ENCODE measurements at places on chromosomes 1 and 21.

DNA sequence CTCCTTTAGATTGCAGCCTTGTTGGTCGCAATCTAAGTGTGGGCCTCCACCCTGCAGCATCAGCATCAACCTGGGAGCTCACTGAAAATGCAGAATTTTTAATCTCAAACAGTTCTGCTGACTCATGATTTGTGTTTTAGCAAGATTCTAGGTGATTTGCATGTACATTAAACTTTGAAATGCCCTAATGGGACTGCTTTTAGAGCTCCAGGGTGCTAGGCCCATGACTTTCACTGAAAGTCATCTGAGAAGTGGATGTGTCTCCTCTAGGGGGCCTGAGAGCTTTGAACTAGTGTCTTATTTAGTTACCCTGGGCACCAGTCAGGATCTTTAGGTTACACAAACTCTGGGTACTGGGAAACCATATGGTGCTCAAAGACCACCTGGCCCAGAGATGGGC is 9.0 kb downstream of the TRIM67 start:
- ATAC-seq = no peak

GRCh38 chr1:1058921-1059493 is 15.1 kb downstream of the RNF223 start:
- peak; percentile 51 for ATAC-seq

GRCh38 chr1:23209770-23210169 is 7.5 kb downstream of the HTR1D start:
- no peak for ATAC-seq

DNA sequence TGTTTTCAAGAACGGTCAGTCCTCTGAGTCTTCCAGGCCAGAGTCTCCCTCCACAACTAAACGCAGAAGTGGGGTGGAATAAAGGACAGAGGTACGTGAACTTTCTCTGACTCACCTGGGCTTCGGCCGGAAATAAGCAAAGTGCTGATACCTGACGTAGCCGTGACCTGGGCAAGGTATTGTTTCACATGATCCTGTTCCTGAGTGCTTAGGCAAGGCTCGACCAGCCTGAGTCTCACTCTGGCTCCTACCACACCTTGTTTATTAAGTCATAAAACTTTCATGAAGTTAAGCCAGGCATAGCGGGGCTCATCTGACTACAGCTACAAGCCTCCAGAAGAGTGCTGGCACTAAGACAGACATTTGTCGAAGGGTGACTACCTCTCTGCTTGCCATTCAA is 327.5 kb downstream of the SETD4 start:
- no peak for ATAC-seq

DNA sequence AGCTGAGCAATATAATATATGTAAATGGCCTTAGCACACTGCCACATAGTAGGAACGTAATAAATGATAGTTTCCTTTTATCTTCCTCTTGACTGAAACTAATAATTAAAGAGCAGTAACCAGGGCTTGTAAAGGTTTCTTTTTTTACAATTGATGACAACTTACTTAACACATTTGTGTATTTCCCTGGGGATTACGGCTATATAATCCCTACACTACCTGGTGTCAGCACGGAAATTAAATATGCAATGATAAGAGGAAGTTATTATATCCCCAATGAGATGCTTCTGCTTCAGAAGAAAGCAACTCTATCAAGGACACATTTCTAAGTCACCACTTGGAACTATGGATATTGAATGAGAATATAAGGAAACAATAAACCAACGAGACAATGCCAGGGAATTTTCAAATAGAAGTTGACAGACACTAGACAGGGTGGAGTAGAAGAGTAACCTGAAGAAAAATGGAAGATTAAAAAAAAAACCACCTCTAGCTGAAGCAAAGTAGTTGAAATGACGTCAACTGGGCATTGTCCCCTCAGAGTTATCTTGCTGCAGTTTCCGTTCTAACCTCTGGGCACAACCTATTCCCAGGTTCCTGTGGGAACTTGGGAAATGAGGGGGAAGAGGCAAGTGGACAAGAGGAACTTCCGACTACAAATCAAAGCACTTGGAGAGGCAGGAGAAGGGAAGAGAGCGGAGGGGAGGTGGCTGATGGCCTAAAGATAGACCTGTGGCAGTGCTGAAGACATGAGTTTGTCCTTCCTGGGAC is 66.5 kb downstream of the PLPP3 start:
- ATAC-seq = no peak

DNA sequence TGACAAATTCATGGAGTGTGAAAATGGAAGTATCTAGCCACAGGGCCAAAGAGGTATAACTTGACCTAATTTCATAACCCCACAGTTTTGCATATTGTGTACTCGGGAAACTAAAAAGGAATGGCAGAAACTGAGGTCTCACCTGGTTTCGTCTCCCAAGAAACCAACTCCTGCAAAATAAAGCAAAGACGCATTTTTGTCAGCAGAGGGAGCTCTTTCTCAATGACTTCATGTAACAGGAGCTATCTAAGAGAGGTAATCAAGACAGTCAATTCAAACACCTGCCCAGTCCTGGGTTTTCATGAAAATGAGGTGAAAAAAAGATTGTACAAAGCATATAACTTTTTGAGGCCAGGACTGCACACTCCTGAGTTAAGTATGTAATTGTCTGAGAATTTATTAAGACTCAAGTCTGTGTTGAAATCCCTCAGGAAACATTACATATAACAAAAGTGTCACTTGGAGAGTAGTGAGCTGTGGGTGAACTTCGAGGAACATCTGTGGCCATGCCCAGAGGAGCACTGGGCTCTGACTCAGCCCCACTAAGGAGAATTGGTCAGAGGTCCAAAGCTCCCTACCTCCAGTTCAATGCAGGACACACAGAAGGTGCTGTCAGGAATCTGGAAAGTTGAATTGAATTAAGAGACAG is 17.6 kb downstream of the FCRL4 start:
- ATAC-seq = peak; percentile 37

- ATAC-seq = no peak
These were observed 240.2 kb upstream of the PTBP2 start for GRCh38 chr1:96481409-96481808.

GRCh38 chr1:52503706-52504105 is 49.2 kb downstream of the TUT4 start:
- no peak for ATAC-seq

DNA sequence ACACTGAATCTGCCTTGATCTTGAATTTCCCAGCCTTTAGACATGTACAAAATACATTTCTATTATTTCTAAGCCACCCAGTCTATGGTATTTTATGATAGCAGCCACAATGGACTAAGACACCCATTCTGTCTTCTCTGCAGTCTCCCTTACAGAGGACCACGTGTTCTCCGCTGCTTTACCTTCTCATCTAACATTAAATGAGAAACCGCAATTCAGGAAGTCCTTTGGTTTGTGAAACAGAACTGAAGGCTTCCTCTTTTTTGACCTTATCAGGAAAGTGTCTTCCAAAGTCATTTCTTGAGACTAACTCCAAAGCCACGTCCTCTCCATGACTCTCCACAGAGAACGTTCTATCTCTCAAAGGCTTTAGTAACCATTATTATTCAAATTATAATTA is 560.1 kb downstream of the OMA1 start:
- ATAC-seq = peak; percentile 88

GRCh38 chr1:54274881-54275280 is 74.9 kb downstream of the MRPL37 start:
- ATAC-seq = no peak

- ATAC-seq = no peak
These were observed 194.3 kb upstream of the GREM2 start for GRCh38 chr1:240806200-240806745.

DNA sequence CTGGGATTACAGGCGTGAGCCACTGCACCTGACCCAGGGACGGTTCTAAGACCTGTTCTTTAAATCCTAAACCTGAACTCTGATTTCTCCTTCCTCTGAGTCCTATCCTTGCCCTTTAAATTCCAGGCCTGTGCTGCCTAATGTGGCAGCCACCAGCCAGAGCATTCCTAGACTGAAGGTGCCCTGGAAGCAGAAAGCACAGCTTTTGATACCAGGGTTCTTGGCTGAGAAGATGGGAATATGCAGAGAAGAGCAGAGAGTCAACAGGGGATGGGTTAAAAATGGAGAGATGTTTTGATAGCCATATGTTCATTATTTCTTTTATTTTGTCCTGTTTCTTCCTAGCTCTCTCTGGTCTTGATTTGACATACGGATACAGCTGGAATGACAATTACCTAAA is 49.7 kb downstream of the RYR2 start:
- no peak for ATAC-seq

GRCh38 chr1:109892561-109893368 is 17.9 kb upstream of the CSF1 start:
- ATAC-seq = no peak

GRCh38 chr1:153776352-153776751 is 1.1 kb downstream of the SLC27A3 start:
- no peak for ATAC-seq

- ATAC-seq = no peak
These were observed 245.9 kb downstream of the DISC1 start for GRCh38 chr1:231872461-231872910.

DNA sequence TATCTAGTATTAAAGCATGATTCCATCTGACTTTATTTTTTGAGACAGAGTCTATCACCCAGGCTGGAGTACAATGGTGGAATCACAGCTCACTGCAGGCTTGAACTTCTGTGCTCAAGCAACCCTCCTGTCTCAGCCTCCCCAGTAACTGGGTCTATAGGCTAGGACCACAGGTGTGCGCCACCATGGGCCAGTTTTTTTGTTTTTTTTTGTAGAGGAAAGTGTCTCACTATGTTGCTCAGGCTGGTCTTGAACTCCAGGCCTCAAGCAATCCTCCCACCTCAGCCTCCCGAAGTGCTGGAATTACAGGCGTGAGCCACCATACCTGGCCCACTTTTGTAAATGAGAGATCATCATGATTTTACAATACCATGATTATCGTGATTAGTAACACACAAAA is 9.2 kb downstream of the PPP1R15B start:
- no peak for ATAC-seq

- ATAC-seq = no peak
These were observed 504.4 kb upstream of the PLXNA2 start for GRCh38 chr1:208748387-208749165.

DNA sequence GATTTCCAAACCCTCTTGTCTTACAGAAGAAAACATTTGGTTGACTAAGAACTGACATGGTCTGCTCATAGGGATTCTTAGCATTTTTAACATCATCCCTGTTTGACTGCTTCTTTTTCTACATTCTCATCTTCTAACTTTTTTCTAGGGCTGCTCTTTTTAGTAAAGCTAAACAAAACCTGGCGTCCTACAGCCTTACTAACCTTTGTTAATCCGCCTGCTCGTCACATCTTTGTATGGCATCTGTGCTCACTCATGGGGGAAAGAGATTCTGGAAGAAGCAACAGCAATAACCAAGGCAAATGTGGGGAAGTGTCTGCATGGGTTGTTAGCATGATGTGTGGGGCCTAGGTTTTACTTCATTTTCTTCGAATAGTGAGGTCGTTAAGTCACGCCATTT is 92.0 kb downstream of the KIF1B start:
- ATAC-seq = no peak

GRCh38 chr1:169081503-169082123 is 24.9 kb upstream of the ATP1B1 start:
- no peak for ATAC-seq

GRCh38 chr1:231217056-231217455 is 24.0 kb upstream of the GNPAT start:
- ATAC-seq = no peak

All from stimulated activated memory B cell treated with anti-CD40 and anti-IgM and Interleukin-4, amounts not matched to agents 10 μg/mL and 1 μg/mL and 100 μg/mL, for 72 hours (primary cell).